ENCODE measurements at places on chromosomes 1 and 21.

DNA sequence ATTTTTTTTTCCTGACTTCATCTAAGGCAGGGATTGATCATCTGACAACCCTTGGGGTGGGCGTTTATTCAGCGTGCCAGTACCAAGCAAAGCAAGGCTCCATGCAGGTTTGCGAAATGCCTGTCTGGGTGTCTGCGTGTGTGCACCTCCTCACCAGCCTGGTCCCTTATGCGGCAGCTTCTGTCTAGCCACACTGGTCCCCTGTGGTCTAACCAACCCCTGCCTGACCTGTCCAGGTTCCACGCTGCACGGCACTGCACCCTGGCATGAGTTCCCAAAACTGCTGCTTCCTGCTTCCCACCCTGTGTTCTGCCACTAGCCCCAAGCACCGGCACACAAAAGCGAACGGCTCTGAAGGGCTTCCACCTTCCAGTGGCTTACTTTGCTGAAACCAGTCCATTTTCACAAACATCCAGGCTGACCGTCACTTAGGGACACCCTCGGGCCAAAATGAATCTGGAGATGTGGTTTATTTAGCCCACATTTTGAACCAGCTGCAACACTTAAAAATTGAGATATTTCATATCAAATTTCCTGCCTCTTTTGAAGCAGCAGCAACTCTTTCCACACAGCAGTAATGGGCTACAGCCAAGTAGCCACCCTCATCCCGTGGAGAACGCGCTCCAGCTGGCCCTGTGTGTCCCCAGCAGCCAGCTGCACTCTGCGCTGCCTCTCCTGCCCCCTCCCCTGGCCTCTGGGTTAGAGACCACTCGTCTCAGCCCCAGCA, 55.7 kb downstream of the HLCS start:
- DNase-seq: no peak

DNA sequence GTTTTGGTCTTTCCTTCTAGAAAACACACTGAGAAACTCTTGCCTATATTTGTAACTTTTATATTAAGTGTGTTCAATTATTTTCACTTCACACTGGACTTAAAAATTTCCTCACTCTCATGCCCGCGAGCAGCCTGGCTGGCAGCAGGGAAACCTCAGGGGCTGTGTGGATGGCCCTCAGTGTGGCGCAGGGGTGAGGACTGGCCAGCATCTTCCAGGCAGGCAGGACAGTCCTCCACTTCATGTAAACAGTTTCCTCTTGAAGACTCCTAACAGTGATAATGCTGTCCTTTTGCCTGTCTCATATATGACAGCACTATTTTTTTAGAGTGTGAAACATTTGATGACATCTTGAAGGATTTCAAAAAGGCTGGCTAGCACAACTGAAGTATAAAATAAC, 618.6 kb downstream of the KIF26B start:
- no peak for DNase-seq

DNA sequence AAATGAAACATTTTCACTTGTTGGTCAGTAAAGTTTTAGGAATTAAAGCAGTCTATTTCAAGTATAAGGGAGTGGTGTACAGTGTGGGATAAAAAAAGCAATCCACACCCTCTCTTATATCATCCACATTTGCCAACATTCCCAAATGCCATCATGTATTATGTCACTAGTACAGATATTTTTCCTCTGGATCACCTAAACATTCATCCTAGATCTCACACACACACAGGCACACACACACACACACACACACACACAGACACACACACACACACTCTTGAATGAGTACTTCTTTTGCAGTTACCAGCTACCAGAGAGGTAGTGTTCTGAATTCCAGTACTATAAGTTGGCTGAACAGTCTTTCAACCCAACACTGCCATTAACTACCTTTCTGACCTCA, 1369.1 kb upstream of the ADGRL4 start:
- DNase-seq: no peak

DNA sequence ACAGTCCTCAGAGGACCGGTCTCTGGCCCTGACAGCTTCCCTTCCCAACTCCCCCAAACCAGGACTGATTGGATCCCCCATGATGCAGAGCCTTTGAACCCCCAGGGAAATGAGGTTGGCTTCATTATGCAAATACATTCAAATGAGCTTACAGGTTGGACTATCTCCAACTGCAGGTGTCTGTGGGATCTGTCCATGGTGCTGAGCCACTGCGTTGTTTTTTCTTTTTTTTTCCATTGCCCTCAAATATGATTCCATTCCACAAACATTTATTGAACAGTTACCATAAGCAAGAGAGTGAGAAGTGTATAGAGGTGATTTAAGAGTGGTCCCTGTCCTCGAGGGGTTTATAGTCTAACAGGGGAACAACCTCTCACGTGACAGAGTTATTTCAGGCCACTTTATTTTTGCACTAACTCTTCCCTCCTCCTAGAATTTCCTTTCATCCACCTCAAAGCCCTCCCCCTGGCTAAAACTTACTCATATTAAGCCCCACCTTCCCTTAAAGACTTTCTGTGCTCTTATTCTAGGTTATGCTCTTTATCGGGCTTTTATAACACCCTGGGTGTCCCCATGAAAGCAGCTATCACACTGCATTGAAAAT, 21.9 kb downstream of the DLGAP3 start:
- no peak for DNase-seq

DNA sequence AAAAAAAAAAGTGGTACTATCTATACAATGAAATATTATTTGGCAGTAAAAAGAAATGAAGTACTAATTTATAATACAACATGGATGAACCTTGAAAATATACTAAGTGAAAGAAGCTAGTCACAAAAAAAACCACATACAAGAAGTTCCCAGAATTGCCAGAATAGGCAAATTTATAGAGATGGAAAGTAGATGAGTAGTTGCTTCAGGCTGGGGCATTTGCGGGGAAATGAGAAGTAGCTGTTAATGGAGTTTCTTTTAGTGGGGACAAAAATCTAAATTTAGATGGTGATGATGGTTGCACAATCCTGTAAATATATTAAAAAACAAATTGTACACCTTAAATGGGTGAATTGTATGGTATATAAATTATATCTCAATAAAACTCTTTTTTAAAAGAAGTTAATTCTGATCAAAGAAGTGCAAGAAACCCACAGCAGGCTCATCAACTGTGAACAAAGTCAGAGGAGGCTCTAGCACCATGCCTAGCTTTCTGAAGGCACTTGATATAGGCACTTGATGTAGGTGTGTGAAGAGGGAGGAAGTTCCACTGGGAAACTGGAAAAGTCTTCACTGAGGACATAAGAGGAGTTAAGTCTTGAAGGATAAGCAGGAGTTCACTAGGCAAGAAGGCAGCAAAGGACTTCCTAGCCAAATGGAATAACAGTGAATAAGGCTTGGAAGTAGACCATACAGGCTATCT, 52.5 kb downstream of the DMAP1 start:
- no peak for DNase-seq

- DNase-seq: no peak
Observed at GRCh38 chr1:182625719-182626504, 21.7 kb upstream of the RGS16 start.

GRCh38 chr1:7109901-7110300, 324.6 kb downstream of the CAMTA1 start:
- no peak for DNase-seq

- DNase-seq: no peak
Observed at GRCh38 chr21:34883491-34884271, 165.4 kb downstream of the RUNX1 start.

- no peak for DNase-seq
Observed at GRCh38 chr1:47178020-47178419, 11.8 kb downstream of the PDZK1IP1 start.

DNA sequence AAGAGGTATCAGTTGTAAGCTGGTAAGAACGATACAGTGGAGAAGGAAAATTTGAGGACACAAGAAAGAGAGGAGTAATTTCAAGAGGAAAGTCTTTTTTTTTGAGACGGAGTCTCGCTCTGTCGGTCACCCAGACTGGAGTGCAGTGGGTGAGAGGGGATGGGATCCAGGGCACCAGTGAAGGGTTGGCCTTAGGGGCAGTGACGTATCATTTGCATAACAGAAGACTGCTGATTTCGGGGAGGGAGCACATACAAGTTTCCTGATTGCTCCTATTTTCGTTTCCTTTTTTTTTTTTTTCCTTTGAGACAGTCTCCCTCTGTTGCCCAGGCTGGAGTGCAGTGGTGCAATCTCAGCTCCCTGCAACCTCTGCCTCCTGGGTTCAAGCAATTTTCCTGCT, 4.2 kb downstream of the S100A13 start:
- DNase-seq: no peak

DNA sequence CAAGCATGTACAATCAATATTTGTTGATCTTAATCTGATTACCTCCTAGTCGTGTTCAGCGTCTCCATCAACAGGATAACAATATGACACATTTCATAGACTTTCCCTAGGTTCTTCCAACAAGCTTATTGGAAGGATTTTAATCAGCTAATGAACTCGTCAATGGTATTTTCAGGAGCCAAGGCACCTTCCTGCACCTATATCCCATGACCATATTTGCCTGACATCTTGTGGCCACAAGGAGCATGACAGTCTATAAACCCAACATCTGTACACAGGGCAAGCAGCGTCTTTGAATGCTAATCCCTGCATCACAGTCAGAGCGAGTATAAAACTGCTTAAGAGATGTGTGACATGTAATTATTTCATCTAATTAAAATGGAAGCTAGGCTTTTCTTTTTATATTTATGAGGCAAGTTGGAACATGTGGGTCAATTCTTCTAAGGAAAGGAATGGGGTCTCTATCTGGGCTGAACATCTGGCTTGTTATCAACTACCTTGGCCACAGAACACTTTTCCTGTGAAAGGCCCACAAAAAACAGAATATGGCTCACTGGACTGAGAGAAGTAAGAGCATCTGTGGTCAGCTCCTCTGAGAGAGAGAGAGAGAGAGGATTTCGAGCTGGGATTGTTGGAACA, 388.8 kb downstream of the NTNG1 start:
- peak; percentile 33 for DNase-seq

DNA sequence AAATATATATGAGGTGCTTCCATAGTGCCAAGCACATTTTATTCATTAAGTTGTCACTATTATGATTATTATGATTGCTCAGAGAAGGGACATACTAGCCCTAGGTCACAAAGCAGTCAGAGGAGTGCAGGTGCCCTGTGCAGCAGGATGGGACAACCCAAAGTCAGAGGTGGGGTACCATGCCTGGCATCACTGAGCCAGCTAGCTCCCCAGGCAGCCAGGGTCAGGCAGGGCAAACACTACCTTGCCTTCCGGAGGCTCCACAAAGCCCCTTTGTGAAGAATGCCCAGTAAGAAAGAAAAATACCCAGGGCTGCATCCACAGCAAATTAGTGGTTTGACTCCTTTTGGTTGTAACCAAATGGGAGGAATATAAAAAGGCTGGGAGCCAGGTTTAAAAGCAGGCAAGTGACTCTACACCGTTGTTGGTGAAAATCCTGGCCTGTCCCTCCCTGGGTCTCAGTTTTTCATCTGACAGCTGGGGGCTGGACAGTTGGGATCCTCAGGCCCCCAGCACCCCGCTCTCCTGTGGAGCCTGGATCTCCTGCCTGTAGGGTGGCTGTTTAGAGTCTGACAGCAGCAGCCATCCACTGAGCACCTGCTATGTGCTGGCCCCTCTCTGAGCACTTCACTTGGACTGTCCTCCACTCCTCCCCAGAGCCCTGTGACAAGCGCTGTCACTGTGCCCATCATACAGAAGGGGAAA, 98.8 kb downstream of the GLIS1 start:
- no peak for DNase-seq

- DNase-seq: no peak
Observed at GRCh38 chr1:3906672-3907020, 6.6 kb upstream of the C1orf174 start.

GRCh38 chr1:20348326-20348915, 57.7 kb downstream of the VWA5B1 start:
- no peak for DNase-seq

GRCh38 chr21:19995253-19995652, 1003.0 kb upstream of the NCAM2 start:
- DNase-seq: no peak

- no peak for DNase-seq
Observed at GRCh38 chr1:27660300-27660835, 11.6 kb downstream of the IFI6 start.

GRCh38 chr1:2036287-2036686, 13.9 kb upstream of the PRKCZ start:
- no peak for DNase-seq

- DNase-seq: no peak
Observed at GRCh38 chr1:173268261-173268660, 61.1 kb upstream of the TNFSF4 start.

- no peak for DNase-seq
Observed at GRCh38 chr1:24754229-24754628, 9.0 kb downstream of the CLIC4 start.

DNA sequence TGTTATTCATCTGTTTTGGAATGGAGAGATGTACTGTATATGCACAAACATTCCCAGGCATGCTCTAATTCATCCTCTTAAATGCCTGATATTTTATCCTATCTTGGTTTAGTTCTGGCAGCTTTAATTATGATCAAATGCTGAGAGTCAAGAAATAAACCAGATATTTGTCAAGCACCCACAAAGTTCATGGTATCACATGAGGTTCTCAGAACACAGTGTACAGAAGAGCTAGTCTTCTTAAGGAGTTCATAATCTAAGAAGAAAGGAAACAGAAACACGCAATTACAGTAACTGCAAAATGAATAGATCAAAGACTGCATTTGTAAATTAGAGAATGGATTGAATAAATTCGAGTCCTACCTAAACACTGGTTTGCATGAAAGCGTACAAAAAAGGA, 58.3 kb upstream of the KCNH1 start:
- DNase-seq: no peak

GRCh38 chr1:31238986-31239613, 587 bp downstream of the NKAIN1 start:
- DNase-seq: no peak

GRCh38 chr1:167120899-167121298, 27.0 kb downstream of the STYXL2 start:
- DNase-seq: no peak

DNA sequence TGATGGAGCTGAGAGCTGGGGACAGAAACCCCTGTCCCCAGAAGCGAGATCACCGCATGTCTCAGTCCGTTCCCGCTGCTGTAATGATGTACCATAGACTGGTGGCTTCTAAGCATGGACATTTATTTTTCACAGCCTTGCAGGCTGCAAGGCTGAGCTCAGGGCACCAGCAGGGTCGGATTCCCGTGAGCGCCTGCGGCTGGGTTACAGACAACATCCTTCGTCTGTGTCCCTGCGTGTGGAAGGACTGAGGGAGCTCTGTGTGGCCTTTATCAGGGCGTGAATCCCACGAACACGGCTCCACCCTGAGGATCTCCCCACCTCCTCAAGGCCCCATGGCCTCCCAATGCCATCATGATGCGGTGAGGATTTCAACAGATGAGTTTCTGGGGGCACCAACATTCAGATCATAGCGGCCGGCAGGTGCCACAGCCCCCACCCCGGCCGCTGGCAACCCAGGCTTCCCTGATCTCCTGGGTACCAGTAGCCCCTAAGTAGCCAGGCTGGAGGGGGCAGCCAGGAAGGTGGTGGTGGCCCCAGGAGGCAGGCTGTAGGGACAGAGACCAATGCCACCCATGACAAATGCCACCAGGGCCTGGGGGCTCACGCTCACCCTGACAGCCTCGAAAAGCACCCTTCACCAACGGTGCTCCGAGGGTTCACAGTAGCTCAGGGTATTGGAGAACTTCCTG, 104.4 kb downstream of the CRYAA start:
- DNase-seq: no peak
